Glomerular endothelial cell (primary cell): ENCODE measurements at places on chromosomes 7 and 10. TPM values are rescaled to one million over a fixed set of nuclear protein-coding genes. Genes with fewer than 3 reads are reported as not detected.

Gene GPR141
- not detected in 2 replicates for total RNA-seq

Gene OR6V1
- not detected in 2 replicates for total RNA-seq

Gene SPDYE11
- total RNA-seq: not detected in 2 replicates

Gene CDH23
- not detected in 2 replicates for total RNA-seq

GRCh38 chr7:110119883-110120581, 970.9 kb upstream of the LRRN3 start:
- DNase-seq: no peak

DNA sequence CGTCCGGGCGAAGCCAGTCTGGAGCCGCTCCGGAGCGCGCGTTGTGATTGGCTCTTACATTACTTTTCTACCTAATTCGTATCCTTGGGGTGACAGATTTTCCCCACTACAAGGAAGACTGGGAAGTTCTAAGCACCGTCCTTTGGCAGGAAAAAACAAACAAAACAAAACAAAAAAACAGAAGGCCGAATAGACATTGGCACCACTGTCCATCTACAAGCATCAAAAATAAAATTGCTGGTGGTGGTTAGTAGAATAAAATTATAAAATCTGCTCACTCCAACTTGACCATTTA, 651 bp upstream of the SKAP2 start:
- DNase-seq: no peak

DNA sequence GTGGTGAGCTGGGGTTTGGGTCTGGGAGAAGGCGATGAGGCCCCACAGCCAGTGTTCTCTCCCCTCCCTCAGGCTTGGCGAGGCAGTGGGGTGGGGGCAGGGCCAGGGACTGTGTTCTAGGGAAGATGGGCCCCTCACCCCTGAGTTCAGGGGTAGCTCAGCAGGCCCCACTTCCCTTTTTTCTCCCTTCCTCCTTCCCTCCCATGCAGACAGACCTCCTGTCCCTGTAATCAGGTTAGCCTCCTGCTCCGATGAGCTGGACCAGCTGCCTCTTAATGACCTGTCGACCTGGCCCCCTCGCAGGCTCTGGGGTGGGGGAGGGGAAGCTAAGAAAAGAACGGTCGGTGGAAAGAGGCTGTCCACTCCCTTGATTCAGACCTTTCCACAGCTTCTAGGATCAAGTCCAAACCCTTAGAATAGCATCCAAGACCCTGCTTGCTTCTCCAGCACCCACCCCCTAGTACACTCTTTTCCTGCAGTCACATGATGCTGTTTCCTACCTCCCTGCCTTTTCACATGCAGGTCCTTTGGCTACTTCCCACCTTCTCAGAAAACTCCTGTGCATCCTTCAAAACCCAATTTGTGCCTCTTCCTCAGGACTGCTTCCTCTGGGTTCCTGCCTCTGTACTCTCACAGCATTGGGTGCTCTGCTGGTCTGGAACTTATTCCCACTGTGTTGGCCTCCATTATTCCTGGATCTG, 64.1 kb downstream of the ZMIZ1 start:
- no peak for DNase-seq

GRCh38 chr7:8176370-8177081, 85.4 kb downstream of the ICA1 start:
- no peak for DNase-seq

DNA sequence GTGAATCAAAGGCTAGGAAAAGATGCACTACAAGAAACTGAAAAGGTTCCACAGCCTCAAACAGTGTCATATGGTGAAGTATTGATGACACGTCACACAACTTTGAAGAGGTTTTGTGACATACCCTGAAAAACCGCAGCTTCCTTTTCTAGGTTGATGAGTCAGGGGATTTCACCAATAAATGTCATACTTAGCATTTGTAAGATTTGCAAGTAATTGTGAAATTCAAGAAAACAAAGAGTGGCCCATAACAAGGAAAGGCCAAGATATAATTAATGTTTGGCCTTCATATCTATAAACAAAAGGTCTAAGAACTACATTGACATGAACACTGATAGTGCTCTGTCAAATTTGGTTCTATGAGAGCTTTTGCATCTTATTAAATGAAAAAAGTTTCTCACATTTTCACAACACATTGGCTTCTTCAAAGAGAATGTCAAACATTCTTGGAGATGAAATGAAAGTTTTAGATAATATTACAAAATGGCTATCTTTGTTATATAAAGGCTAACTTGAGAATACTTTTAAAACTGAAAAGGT, 62.0 kb upstream of the NAMPT start:
- no peak for DNase-seq

- DNase-seq: no peak
Measured at GRCh38 chr10:93476756-93477155, 5.4 kb downstream of the MYOF start.

GRCh38 chr10:119470920-119471702, 71.4 kb downstream of the RGS10 start:
- no peak for DNase-seq

DNA sequence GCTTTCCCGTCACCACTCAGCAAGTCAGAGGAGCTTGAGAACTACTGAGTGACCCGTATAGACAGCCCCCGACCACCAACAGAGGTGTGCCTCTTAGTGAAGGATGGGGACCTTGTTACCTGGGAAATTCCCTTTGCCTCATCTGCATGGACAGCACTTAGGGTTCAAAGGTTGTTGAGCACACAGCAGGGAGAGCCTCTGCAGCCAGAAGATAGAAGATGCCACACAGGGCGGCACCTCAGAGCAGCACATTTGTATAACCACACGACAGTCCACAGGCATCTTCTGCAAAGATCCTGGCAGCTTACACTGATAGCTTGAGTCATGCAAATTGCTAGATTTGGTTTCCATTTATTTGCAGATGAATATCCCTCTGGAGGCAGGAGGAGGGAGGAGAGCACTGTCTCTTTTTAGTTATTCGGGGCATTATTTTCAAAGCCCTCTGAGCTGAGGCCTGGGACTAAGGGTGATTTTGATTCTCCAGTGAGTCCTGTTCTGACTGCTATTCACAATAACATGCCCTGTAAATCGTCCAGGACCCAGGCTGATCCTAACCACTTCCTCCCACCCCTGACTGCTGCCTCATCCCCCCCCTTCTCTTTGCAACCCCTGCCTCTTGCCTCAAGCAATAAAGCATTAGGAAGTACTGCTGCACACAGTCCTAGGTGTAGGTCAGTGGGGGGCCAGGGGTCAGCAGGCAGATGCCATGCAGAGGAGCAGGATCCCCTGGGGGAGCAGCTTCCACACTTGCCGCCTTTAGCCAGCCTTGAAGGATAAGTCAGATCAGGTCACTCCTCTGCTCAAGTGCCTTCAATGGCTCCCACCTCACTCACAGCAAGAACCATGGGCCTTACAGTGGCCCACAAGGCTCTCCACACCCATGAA, 24.6 kb upstream of the INMT start:
- no peak for DNase-seq
